ENCODE measurements at places on chromosomes 2 and 18.

GRCh38 chr2:176960736-176961520, 251.7 kb upstream of the HNRNPA3 start:
- DNase-seq = peak; percentile 30

GRCh38 chr2:80135001-80135400, 169.6 kb downstream of the LRRTM1 start:
- no peak for DNase-seq

DNA sequence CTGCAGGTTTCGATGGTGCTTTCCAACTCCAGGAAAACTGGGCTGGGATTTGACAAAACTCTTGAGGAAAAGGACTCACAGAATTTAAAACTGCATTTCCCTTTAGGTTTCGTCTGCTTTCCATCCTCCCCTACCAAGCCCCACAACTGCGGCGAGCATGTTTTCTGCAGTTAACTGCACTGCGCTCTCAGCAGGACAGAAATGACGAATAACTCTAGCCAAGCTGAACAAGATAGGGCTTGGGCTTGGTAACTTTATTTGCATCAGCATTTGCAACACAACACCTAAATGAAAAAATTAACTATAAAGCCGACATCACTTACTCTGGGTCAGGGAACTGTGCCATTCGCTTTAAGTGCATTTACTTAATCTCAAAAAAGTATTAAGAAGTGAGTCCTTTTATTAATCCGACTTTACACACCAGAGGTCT, 669 bp upstream of the PIKFYVE start:
- DNase-seq = peak; percentile 61

- DNase-seq = no peak
These were observed 3.1 kb downstream of the GYPC start for GRCh38 chr2:126658905-126659561.

GRCh38 chr2:63051795-63052333, 1.2 kb downstream of the OTX1 start:
- DNase-seq = no peak

DNA sequence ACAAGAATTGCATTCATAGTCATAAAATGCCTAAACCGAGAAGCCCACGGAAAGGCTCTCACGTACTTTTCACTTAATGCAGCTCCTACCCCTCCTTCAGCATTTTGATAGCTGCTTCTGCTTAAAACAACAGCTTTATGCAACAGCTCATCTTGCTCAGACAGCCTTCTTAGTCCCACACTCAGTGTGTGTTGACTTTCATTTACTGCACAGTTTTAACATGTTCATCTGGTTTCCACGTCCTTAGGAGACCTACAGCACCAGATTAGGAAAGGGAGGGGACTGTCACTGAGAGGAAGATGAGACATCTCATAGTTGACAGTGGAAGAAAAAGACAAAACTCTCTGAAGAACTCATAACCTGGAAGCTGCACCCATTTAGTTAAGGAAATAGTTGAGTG, 435.4 kb downstream of the SETBP1 start:
- peak; percentile 1 for DNase-seq

- DNase-seq = no peak
These were observed 416.1 kb downstream of the ARHGAP15 start for GRCh38 chr2:143545059-143545948.

DNA sequence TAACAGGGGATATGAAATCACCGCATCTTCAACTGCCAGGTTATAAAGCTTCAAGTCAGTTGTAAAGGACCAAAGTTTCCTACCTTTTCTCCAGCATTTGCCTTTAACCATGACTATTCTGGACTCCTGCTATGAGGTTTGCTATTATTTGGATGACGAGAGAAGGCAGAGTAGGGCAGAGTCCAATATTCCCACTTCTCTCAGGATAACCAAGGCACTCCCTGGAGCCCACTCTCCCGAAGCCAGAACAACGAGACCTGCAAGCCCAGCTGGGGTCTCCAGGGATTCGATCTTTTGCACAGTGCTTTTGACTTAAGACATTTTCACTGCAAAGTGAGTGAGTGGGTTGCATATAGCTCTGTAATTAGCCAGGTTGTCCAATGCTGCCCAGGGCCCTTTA, 77.1 kb upstream of the ZNF397 start:
- no peak for DNase-seq

DNA sequence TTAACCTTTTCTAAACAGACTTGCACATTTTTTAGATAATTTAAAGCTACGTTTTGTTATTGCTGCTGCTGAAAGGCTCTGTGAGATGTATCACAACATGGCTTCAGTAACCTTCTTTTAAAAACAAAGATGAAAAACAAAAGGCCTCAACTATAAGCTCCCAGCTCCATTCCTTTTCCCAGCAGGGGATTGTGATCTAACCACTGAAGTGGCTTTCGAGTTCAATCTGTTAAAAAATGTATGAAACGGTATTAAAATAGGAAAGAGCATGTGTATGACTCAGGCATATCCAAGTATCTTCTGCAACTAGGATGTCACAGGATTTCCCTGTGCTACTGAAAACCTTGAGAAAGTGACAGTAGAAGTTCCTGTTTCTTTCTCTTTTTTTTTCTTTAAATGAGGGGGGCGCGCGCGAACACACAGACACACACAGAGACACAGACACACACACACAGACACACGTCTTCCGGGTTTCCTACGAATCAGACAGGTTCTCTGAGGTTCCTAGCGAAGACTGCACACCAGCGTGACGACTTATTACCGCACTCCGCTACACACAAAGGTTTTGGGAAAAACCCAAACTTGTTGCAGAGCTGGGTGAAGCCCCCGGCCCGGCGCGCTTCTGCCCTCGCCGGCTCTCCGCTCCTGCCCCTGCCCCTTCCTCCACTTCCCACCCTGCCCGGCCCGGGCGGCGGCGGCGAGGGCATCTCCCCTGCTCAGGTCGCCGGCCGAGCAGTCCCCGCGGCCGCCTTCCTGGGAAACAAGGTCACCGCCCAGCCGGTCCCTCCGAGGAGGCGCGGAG, 86.8 kb downstream of the RBMS1 start:
- DNase-seq = peak; percentile 62

- DNase-seq = no peak
These were observed 25.8 kb downstream of the WIPF1 start for GRCh38 chr2:174571669-174572323.

DNA sequence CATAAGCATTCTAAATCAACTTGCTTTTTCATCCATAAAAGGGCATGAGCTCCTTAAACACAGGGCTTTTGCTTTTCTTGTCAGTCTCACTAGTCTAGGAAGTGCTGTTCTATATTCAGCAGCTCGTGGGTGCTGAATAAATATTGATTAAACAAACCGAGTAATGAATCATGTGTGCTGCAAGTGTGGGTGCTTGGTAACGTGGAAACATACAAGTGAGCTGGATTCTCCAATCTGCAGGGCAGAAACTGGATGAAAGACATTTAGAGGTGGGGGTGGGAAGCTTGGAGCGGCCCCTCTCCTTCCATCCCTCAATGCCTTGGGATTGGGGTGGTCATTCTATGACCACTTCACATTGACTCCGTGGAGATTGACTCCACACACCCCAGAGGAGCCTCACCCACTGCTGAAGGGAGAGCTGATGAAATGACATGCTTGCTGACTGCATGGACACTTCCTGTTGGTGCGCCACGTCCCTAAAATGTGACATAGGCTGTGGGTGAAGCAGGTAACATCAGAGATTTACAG, 114.6 kb downstream of the DOCK10 start:
- no peak for DNase-seq

GRCh38 chr2:11775384-11775783, 29.0 kb downstream of the LPIN1 start:
- no peak for DNase-seq

- no peak for DNase-seq
These were observed 55.9 kb upstream of the CTLA4 start for GRCh38 chr2:203811491-203812221.

DNA sequence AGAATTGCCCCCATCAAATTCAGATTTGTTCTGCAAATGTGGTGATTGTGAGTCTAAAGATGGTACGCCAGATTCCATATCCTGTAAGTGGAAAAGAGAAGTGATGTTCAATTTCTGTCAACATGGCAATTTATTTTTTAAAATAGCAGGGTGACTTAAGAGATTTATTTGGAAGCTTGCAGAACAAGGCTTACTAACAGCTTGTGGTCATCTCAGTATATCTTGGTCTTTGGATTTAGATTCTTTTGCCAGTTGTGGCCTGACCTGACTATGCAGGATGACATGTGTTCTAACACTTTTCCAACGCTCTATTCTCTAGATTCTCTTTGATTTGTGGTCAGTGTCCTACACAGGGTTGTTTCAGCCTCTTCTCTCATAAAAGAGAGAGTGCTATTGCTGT, 74.4 kb downstream of the MAP3K20 start:
- DNase-seq = no peak

DNA sequence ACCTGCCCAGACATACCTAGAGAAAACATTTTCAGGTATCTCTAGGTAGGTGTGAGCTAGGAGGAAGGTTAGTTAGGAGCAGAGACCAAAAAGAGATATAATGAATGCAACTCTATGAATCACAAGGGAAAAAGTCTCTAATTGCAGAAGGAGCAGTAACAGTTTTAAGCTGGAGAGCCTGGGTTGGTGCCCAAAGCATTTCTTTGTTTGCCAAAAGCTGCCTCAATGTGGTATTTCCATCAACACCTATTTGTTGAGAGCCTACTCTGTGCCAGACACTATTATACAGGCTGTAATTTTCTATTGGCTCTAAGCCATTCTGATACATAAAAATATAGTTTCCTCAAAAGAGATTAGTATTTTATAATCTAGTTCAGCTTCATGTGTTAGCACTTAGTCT, 141.6 kb downstream of the UBE2E3 start:
- DNase-seq = no peak

DNA sequence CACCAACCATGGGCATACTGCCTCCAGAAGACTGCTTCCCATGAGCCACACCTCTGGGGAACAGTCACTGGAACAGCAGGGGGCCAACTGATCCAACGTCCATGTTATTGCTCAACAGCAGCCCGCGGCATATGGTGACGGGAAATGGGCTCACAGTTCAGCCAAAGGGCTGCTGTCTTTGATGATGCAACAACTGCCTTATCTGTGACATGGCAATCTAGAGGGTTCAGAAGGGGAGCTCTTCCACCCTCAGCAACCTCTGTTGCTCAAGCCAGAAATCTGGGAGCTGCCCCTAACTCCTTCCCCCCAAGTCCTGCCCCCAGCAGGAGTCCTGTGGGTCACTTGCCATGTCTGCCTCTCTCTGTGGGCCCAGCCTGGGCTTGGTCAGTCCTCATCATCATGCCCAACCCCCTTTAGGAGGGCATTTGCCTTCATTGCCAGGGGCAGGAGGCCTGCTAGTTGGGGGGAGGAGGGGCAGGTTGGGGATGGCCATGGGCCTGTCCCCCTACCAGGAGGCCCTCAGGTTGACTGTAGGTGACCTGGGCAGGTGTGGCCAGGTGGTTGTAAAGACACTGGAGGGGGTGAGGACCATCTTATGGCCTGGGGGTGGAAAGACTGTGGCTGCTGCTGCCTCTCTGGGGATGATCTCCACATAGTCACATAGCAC, 212.9 kb downstream of the CYP26B1 start:
- no peak for DNase-seq

GRCh38 chr2:237720444-237720843, 78.1 kb upstream of the RBM44 start:
- no peak for DNase-seq

DNA sequence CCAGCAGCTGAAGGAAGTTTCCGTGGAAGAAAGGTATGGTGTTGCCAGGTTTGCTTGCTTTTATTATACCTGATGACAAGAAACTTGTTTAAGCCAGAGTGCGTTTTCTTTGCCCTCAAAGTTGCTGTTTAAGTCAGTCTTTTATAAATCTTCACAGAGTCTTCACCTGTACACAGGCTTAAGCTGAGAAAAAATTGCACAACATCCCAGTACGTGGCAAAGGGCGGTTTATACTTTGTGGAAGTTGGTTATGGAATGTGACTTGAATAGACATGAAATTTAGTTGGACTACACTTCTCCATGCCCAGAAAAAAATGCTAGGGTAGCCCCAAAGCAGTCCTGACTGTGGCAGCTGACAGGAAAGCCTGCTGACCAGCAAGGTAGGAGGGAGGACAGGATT, 121.5 kb downstream of the RTN4 start:
- DNase-seq = no peak

- no peak for DNase-seq
These were observed 71.6 kb downstream of the RRM2 start for GRCh38 chr2:10193851-10194820.

DNA sequence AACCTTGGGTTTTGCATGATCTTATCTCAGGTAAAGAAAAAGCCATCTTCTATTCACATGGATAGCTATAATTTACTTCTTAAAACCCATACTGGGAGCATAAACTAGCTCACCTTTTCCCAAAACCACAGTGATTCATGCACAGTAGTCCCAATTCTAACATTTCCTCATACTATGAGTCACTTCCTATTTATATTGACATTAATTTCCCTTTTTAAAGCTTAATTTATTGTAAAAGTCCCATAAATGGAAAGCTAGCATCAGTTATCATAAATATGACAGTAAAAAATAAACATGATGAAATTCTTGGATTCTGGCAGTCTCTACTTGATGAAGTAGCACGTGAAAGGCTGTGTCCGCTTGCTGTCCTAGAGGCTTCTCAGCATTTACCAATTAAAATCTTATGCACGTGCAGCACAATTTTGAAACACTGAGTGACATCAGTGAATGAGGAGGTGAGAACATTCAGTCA, 180.1 kb downstream of the CDH2 start:
- DNase-seq = no peak

DNA sequence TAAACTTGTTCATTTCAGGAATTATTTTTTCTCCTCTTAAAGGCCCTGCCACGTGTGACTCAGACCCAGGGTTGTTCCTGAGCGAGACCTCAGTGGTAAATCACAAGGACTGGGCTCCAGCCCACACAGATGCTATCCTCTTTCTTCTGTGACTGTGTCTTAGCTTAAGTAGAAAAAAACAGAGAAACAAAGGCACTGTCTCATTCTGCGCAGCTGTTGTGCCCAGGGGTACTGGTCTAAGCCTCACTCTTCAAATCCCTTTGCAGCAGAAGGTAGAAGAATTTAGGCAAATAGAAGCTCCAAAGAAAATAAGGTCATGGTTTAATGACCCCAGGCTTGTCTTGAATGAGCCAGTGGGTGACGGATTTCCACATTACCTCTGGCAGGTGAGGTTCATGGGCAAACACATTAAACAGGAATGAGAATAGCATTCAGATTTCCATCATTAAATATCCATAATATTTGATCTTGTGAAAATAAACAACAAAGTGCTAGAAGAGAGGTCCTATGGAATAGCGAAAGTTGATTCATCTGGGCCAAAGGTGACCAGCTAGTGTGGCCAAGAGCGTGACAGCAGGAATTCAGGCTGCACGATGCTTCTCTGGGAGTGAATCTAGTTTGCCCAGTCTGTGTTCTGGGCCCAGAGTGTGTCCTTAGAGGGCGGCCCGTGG, 63.3 kb downstream of the LIPG start:
- DNase-seq = no peak

DNA sequence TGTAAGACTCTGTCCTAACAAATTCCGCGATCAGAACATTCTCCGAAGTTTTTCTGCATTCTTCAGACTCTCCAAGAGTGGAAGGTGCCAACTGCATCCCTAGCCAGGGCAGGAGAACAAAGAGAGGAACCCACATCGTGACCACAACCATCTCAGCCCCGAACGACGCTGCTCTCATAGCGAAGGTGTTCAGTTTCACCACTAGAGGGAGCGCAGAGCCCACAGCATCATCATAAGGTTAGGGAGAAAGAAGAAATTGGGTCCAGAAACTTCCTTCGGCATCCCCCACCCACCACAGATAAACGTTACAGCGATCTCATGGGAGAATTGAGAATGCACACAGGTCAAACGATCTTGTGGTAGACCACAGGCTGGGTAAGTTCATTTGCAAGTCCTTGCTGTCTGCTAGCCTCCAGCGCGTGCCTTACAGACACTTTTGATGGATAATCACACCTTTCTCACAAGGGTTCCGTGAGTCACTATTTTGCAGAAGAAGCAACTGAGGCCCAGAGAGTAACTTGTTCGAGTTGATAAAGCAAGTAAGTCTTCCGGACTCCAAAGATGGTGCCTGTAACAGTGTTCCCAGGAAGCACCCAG, 53.7 kb upstream of the ARL4C start:
- DNase-seq = peak; percentile 89

Data from NCI-H82 (cell line).